ENCODE measurements at places on chromosomes 13 and 19.

DNA sequence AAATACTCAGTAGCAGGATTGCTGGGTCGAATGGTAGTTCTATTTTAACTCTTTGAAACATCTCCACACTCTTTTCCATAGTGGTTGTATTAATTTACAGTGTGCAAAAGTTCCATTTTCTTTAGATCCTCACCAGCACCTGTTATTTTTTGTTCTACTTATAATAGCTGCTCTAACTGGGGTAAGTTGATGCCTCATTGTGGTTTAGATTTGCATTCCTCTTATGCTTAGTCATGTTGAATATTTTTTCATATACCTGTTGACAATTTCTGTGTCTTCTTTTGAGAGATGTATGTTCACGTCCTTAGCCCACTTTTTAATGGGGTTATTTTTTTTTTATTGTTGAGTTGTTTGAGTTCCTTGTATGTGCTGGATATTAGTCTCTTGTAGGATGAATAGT lies 144.6 kb downstream of the NBEA start:
- no peak for DNase-seq

DNA sequence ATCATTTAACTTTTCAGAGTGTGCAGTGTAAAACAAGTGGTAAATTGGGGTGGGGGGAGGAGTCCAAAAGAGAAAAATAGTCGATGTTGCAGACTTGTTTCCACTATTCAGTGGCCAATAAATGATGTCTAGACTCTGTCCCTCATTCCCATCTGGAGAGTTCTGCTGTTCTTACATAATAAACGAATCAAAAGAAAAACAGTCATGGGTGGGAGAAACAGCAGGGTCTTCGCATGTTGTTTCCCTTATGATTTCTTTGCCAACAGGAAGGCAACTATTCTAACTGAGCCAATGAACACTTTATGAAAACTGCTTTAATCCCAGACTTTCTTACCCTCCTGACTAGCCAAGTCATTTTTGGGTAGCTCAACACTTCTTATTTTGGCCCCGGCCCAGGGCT lies 615.5 kb downstream of the FGF9 start:
- DNase-seq, result no peak

- no peak for DNase-seq
Measured at GRCh38 chr13:53343361-53343744, 314.7 kb downstream of the OLFM4 start.

- no peak for DNase-seq
Measured at GRCh38 chr13:94992036-94992960, 280.0 kb upstream of the SOX21 start.

DNA sequence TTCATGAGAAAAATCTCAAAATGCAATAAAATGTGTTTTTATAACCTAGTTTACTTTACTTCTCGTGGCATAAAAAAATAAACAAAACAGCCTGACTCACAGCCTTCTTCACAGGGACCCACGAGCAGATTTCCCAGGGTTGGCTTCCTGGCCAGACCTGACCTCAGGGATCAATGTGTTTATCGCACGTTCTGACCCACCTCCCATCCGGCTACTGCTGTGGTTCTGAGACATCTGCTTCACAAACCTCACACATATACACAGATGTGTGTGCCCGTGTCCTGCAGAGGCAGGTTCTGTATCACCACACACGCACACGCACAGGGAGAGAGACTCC lies 118.3 kb downstream of the COL4A2 start:
- DNase-seq, result no peak

DNA sequence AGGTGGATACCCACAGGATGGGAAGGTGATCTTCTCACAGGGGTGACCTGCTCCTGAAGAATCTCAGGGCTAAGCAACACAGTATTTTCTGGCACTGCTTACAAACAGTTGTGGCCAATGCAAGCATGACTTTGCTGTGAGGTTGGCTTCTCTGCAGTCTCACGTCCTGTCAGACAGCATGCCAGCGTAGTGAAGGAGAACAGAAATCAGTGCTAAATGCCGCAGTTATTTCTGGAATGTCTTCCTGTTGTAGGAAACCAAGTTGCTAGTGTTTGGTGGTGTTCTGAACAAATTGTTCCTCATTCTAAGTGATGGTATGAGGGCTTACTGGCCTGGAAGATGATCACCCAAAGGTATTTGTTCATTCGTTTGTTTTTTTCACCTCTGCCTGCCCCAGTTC lies 320.1 kb downstream of the MTUS2 start:
- DNase-seq, result no peak

- no peak for DNase-seq
Measured at GRCh38 chr19:48419158-48419920, 25.9 kb downstream of the GRIN2D start.

DNA sequence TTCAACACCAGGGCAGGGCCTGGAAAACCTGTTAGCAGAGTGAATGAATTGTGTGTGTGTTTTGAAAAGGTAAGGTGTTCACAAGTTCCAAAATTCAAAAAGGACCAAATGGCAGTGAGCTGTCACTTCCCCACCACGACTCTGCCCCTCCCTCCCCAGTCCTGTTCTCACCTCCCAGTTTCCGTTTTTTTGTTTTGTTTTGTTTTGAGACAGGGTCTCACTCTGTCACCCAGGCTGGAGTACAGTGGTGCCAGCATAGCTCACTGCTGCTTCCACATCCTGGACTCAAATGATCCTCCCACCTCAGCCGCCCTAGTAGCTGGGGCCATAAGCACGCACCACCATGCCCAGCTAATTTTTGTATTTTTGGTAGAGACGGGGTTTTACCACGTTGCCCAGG lies 20.3 kb upstream of the BCL3 start:
- DNase-seq, result no peak

DNA sequence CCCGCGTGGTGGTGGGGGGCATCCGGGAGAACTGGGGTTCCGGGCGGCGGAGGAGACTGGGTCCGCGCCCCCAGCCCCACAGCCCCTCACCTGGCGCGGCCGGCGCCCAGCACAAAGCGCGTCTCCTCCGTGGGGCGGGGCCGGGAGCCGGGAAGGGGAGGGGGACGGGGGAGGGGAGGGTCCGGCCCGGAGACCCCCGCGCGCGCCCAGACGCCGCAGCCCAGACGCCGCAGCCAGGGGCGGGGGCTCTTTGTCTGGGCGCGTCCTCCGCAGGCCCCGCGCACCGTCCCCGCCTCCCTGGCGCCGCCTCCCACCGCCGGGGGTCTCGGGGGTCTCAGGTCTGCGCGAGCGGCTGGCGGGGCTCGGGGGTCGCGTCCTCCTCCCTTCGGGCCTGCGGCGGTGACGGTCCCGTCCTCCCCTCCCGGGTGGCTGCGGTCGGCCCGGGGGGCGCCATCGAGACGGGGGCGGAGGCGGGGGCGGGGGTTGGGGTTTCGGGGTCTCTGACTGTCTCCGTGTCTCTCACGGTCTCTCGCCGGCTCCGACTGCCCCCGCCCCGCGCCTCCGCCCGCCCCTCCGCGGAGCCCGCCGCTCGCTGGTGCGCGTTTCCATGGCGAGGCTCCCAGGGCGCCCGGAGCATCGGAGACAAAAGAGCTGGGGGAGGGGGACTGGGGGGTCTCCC lies at the start of gene PLPPR3:
Gene PLPPR3, minus strand, starts transcription at position 131 of the 679 bp plus-strand sequence. CDS start 396 bp downstream, outside the sequence.
- no peak for DNase-seq

DNA sequence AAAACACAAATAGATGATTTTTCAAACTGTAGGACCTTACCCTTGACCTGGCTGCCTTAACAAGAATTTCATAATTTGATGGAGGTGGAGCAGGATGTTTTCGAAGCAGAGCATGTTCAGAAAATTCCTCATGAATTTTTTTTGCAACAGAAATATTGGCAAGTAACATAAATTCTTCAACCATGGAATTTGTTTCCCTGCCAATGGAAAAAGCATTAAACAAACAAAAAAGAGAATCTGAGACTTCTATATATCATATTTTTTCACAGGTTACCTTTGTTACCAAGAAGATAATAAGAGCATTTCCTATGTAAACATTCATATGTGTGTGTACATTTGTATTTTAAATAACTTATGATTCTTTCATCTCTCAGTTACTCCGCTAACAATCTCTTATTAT lies 18.3 kb downstream of the DIS3 start:
- no peak for DNase-seq

GRCh38 chr19:23070353-23071146 lies 46.3 kb upstream of the ZNF730 start:
- DNase-seq, result no peak

GRCh38 chr13:80262051-80262695 lies 78.8 kb downstream of the SPRY2 start:
- DNase-seq, result no peak

DNA sequence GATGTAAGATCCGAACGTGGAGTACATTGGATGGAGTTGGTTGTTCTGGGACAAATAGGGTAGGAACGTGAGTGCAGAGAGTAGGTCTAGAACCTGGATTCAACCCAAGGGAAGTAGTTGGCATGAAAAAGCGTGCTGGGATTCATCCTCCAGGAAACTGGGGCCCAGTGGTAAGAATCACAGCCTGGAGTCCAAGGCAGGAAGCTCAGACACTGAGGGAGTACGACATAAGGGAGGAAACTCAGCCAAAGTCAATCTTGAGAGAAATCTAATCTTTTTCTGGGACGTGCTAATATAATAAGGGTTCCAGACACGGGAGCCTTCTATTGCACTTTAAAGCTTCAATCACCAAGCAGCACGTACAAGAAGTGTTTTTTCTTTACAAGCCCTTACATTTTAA lies 46.4 kb downstream of the DLEU7 start:
- DNase-seq, result no peak

- DNase-seq, result no peak
Measured at GRCh38 chr13:76163761-76164160, 527.6 kb downstream of the LMO7 start.

GRCh38 chr19:53389978-53390377 lies 5.0 kb upstream of the ZNF765 start:
- DNase-seq, result no peak

DNA sequence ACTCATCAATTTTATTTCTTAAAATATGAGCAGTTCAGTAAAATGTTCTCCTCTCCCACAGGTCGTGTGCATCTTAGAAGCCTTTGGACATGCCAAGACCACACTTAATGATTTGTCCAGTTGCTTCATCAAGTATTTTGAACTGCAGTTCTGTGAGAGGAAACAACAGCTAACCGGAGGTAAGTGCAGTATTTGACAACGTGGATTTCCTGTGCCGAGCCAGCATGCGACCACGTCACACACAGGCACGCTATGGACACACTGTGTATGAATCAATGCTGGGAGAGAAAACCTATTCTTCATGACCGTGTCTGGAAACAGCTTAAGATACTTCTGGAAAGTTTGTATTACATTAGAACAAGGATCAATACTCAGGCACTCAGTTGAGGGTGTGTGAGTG lies 268.5 kb downstream of the MYO16 start:
- no peak for DNase-seq

- peak; percentile 8 for DNase-seq
Measured at GRCh38 chr13:32267836-32268439, 47.2 kb downstream of the ZAR1L start.

- no peak for DNase-seq
Measured at GRCh38 chr13:111956261-111957151, 110.4 kb upstream of the SOX1 start.

- no peak for DNase-seq
Measured at GRCh38 chr13:58625703-58626389, 994.3 kb downstream of the PCDH17 start.

- DNase-seq, result no peak
Measured at GRCh38 chr19:14770944-14771839, 7.2 kb downstream of the ADGRE2 start.

DNA sequence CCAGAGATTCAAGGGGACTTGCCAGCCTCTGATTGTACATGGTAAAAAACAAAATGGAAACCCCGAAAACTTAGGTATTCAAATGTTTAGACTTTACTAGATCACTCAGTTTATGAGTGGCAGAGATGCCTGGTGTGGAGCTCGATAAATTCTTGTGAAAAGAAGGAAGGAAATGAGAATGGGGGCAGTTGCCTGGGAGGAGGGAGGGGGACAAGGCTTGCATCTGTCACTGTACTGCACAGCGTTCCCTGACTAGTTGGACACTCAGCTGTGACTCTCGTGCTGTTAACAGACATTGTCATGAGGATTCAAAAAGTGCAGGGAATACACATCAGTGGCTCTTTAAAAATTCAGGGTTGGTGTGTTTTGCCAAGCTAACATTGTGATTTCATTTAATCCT lies 232.9 kb downstream of the ZIC5 start:
- no peak for DNase-seq

DNA sequence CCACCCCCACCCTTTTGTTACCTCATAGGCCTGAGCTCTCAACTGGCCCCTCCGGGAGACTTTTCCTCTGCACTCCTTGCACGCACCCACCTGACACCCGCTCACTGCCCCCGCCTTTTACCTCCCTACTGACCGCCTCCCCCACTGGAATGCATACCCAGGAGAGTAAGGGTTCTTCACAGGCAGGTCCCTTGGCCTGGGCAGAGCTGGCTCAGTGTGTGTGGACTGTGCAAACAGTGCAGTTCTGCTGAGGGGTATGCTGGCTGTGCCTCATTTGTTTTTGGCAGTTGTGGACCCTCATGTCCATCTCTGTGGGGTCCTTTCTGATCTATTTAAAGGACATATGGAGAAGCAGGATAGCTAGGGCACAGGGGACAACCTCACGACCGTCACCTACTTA lies 5.0 kb downstream of the ZSCAN18 start:
- no peak for DNase-seq

- DNase-seq, result no peak
Measured at GRCh38 chr19:14530506-14530905, 1.1 kb downstream of the TECR start.

DNA sequence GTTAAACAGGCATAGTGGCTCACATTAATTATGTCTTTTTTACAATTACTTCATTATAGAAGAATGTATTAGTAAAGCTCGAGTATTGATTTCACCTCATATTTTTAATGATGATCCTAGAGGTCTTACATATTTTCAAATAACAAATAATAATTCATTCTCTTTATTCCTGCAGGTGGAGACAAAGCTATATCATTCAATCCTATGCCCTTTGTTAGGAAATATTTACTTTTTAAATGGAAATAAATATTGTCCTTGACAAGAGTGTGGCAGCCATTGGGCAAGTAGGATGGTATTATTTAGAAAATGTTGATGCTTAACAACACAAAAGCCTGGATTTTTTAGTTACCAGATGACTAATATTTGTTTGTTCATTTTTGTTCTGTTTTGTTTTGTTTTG lies 127.6 kb downstream of the COG6 start:
- no peak for DNase-seq

DNA sequence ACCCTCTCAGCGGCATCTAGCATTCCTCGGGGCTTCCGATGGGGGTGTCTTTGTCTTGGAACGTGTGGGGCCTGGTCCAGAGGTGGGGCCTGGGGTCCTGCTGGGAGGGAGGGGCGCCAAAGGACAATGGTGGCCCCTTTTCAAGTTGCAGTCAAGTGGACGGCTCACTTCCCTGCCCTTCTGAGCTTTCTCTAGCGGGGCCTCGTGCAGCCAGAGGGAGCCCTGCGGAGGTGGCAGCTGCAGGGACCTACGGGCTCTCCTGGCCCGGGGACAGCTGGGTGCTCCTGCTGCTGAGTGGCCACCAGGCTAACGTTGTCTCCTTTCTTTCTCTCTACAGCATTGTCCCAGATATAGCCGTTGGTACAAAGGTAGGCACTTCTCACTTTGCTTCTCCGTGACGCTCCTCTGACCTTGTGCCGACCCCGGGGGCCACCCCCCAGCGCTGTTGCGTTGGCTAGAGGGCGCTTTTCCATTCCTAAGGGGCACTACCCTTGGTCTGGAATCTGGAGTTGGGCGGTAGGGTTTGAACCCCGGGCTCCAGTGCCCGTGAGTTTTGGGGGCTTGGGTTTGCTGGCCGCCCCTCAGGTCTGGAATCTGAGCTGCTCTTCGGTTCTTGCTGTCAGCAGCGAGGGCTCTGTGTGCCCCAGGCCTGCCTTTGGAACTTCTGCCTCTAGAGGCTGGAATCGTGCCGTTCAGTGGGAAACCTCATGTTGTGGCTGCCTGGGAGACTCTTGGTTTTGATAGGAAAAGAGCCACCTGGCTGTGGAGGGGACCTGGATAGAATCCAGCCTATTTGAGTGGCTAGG lies 2.0 kb downstream of the PTBP1 start:
- no peak for DNase-seq

- no peak for DNase-seq
Measured at GRCh38 chr19:8421484-8422461, 8.7 kb downstream of the MARCHF2 start.

Data from stimulated activated CD4-positive, alpha-beta T cell treated with anti-CD3 and anti-CD28 coated beads, Interleukin-1b, Interleukin-23, amount 100 ng/mL, for 1 hour (primary cell).